ENCODE measurements at places on chromosomes 5 and 9.

DNA sequence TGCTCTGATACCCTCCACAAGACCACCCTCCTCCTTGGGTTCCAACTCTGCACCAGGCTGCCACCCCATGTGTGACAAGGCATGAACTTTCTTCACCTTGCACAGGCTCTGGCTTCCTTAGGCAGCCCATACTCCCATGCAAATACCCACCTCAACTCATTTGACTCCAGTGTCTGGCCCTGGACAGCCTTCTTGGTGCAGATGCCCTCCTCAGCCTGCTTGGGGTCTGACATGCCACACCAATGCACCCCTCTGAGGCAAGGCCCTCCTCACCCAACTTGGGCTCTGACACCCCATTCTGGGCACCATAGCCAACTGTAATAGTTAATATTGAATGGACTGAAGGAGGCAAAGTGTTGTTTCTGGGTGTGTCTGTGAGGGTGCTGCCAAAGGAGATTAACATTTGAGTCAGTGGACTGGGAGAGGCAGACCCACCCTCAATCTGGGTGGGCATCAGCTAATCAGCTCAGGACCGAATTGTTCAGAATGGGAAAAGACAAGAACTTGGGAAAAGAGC, 115.0 kb upstream of the EPB41L4A start:
- DNase-seq: no peak

DNA sequence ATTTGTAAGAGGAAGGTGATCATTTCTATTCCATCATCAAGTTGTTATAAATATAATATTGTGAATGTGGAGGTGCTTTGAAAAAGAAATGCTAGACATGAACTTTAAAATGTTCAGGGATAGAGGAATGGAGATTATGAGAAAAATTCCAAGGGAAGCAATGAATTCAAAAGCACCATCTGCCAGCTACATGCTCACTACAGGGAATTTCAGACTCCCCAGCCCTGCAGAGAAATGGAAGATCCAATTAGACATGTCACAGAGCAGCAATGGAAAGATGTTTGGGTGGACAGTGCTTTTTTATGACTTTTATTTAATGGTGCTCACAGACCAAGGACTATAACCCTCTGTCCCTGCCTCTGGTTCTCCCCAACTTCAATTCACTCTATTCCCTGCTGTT, 209.7 kb downstream of the ESM1 start:
- DNase-seq: no peak

GRCh38 chr5:128355961-128356360, 182.1 kb downstream of the FBN2 start:
- DNase-seq: no peak

DNA sequence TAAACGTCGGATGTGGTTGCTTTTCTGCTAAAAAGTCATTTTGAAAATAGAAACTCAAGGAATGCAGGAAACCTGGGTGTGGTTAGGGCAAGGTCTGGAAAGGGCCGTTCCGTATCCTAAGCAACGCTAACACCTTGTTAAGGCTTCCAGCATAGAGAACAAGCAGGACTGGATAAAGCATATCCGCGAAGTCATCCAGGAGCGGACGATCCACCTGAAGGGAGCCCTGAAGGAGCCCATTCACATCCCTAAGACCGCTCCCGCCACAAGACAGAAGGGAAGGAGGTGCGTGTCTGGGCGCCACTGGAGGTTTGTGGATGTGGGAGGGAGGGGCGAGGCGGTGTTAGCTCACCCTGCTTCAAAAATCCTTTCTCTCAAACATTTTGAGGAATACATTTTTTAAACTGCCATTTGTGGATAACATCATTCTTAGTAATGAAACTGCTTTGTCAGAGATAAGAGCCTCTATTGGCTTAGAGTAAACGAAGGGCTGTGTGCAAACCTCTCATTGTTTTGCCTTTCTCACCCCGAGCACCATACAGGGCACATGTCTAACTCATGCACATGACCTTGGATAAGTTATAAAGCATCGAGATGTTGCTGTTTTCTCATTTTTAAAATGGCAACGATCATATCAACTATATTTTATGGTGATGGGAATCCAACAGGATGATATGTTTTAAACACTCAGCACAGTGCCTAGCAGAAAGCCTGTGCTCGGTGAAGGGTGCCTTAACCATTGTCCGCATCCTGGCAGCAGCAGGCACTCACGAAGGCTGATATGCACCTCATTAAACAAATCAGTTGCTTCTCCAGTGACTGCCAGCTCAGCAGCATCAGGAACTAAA, 175.7 kb upstream of the OTULINL start:
- no peak for DNase-seq

DNA sequence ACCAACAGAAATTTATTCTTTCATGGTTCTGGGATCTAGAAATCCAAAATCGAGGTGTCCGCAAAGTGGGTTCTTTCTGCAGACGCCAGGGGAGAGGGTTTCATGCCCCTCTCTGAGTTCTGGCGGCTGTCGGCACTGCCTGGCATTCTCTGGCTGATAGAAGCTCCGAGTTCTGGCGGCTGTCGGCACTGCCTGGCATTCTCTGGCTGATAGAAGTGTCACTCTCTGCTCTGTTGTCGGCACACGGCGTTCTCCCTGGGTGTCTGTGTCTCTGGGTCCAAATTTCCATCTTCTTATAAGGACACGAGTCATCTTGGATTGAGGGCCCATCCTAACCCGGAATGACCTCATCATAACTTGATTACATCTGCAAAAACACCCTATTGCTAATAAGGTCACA, 7.6 kb downstream of the GFI1B start:
- DNase-seq: no peak

GRCh38 chr5:10660135-10660534, 96.3 kb downstream of the ANKRD33B start:
- DNase-seq: no peak

GRCh38 chr5:76952795-76953536, at the start of gene CRHBP:
TSS of gene CRHBP (plus strand) at chr5:76953045. CDS start at chr5:76953135, 90 bp downstream.
- DNase-seq: no peak

DNA sequence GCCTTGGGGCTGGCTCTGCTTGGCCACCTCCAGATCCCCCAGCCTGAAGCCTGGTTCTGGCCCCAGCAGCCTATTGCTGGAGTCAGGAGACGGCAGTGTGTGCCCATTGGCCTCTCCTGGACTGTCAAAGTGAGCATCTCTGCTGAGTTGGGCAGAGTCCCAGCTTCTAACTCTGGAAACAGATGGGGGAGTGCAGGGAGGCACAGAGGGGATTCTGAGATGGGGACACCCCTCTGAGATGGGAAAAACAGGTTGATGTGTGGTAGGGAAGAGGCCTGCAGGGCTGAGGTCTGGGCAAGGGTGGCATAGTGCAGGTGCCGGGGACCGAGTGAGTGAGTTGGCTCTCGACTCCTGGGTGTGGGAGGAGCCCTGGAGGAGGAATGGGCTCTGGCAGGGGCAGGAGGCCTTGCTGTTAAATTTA, 27.5 kb downstream of the PHF2 start:
- no peak for DNase-seq

DNA sequence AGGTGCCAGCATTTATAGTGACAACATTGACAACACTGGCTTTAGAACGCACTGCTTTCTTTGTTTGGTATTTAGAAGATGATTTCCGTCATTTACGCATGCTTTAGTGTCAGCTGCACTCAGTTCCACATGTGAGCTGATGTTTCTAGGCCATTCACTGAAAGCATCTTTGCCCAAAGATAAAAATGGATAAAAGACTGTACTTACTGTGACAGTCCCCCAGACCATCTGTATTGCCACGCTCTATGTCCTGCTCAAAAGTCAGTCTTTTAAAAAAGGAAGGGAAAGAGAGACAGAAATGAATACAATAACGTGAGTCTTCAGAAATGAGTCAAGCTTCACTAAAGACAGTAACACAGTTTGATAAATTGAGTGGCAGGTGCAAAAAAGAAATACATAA, 99.3 kb downstream of the SEMA6A start:
- no peak for DNase-seq

GRCh38 chr5:76791461-76791860, 27.4 kb upstream of the F2RL1 start:
- no peak for DNase-seq

GRCh38 chr9:93243112-93243511, 59.2 kb downstream of the WNK2 start:
- no peak for DNase-seq

GRCh38 chr5:142939884-142940283, 169.7 kb downstream of the ARHGAP26 start:
- DNase-seq: no peak

GRCh38 chr5:76162335-76162734, 79.2 kb downstream of the SV2C start:
- DNase-seq: no peak

DNA sequence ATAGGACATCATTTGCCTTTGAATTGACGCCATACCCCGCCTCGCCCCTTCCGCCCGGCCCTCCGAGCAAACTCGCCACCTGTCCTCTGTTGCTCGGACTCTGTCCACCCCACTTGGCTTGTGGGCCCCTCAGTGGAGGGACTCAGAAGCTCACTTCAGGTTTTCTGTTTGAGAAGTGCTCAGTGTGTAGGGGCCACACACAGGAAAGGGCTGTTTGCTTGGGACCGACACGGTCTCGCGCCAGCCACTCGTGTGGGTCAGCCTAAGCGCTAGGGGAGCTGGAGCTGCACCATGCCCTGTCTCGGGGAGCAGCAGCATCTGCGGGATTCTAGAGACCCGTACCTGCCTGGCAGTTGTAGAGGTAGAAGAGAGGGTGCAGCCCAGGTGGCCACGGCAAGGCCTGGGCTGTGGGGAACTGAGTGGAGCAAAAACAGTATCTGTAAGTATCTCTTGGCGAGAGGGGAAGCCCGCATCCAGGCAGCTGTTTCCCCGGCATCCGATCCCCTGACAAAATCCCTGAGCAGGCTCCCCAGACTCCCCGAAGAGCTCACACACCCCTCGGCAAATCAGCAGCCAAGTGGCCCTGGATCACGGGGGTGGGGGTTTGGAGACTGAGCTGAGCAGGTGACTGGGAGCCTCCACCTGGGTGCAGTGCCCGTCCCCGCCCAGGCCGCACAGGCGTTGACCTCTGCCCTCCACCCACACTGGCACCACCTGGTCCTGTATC, 52.2 kb downstream of the COL5A1 start:
- no peak for DNase-seq

GRCh38 chr9:27053369-27054022, 48.0 kb upstream of the LRRC19 start:
- DNase-seq: no peak

DNA sequence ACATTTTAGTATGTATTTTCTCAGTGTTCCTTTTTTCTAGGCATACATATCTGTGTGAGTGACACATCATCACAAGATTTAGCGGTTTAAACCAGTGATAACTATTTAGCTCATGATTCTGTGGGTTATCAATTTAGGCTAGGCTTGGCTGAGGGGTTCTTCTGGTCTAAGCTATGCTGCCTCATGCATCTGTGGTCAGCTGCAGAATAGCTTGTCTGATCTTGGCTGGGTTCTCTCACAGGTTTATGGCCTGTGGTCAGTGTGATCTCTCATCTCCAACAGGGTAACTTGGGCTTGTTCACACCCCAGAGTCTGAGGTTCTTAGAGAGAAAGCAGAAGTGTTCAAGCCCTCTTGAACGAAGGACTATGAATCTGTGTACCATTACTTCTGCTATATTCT, 363.3 kb downstream of the KDM4C start:
- no peak for DNase-seq

DNA sequence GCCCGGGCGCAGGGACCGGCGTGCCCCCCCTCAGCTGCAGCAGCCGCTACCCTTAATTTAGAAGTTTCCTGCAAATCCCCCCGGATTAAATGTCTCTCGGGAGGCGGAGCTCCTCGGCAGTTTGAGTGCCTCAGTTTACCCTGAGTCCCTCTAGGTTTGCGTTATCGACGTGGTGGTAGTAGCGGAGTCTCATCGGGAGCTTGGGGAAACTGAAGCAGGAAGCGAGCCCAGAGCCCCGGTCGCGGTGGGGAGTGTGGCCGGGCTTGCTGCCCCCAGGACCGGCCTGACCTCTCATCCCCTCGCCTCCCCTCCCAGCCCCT, 529 bp upstream of the TPM2 start:
- no peak for DNase-seq

DNA sequence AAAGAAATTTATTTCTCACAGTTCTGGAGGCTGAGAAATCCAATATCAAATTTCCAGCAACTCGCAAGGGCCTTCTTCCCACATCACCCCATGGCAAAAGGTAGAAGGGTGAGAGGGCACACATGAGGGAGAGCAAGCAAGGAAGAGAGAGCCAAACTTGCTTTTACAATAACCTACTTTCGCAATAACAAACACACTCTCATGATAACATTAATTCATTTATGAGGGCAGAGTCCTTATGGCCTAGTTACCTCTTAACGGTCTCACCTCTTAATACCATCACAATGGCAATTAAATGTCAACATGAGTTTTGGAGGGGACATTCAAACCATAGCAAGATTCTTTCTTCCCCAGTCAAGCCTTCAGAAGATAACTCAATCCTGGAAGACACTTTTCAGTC, 11.6 kb upstream of the HRH2 start:
- DNase-seq: no peak

GRCh38 chr9:3200331-3200774, 325.4 kb downstream of the RFX3 start:
- DNase-seq: no peak

DNA sequence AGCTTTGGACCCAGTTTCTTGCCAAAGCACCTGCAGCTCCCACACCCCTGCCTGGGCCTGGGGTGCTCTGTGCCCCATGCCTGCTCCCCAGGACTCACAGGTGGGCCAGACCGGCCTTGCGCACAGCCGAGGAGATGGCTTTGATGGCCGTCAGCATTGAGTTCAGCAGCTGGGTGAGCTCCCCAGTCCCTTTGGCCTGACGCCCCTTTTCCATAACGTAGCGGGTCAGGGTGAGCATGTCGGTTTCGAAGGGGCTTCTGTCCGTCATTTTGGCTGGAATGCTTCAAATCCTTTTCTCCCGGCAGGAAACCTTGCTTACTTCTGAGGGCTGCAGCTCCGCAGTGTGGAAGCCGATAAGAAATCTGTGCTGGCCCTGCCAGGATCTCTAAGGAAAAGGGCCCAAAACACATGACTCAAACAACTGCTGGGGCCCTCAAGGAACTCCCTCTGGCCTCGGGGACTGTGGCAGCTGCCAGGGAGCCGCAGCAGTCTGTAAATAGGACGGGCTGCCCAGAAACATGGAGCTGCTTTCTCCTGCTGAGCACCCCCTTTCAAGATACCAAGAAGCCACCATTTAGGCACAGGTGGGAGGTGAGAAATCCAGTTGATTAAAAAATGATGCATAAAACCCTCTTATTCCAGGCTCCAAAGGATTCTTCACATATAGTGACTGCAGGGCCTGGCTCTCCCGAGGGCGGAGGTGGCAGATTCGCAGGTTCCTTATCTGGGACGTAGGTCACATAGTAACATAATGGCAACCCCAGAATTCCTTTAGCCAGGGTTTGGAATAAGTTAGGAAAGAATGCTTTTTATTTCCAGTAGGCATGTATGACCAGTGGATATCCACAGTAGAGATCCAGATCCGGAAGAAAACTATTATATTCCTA, at the start of gene FBP2:
Gene FBP2 (minus strand): TSS at position 366 of the 887 bp plus-strand sequence. CDS start 98 bp downstream, at position 268.
- DNase-seq: no peak
